ENCODE measurements at places on chromosomes 13 and 19.

GRCh38 chr19:508204-509150 is 1.2 kb downstream of the TPGS1 start:
- no peak for DNase-seq

DNA sequence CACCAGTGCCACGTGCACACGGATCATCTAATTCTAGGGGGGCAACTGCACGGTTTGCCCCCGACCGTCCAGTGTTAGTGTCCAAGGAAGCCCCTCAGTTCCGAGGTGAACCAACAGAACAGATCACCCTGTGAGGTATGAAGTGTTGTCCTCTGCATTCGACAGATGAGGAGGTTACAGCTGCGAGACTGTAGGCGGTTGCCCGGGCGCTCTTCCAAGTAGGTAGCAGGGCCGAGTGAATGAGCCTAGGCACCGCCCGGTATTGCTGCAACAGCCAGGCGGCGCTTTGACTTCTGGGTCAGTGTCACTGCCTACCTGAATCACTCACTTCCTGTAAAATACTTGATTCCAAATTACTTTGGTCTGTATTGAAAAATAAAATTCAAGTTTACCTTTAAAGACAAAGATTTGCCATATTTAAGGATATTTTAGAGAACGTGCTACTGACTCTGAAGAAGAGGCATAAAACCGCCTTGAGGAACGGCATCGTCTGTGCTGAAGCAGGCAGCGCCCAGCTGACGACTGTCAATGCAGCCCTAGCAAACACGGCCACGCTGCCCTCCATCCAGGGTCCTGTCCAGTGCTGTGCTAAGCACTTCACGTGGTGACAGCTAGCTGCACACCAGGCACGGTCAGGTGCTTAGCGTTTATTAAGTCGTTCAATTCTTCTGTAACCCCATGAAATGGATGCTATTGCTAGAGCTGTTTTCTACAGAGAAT is 19.3 kb upstream of the RASA3 start:
- DNase-seq, result no peak

GRCh38 chr13:29439601-29440388 is 155.7 kb downstream of the SLC7A1 start:
- DNase-seq, result no peak

DNA sequence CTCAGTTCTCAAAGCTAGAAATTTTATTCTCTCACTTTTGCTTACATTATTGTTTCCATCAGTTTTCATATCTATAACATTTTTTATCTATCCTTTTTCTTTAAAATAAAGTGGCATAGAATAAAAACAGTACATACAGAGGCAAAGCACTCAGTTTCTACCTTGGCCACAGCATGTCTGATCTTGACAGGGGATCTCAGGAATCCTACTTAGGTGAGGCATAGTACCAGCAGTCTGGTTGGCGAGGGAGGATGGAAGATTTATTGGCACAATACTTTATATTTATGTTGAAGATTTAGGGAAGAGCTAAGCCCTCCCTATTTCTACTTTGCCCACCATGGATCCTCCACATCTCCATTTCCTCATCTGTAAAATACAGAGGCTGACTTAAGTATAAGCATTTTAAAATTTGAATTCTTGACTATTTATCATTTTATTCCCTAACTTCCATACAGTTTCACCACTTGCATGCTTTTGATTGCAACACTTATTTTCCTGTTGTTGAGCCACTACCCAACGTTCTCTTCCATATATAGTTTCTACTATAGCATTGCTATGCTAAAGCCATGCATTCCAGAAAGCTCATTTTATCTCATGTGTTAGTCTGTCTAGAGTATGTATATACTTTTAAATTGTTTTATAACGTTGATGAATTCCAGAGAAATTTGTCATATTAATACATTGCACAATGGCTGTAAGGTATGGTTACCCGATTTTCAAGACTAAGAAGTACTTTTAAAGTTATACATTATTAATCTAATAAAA is 506.7 kb downstream of the KCTD12 start:
- DNase-seq, result no peak

DNA sequence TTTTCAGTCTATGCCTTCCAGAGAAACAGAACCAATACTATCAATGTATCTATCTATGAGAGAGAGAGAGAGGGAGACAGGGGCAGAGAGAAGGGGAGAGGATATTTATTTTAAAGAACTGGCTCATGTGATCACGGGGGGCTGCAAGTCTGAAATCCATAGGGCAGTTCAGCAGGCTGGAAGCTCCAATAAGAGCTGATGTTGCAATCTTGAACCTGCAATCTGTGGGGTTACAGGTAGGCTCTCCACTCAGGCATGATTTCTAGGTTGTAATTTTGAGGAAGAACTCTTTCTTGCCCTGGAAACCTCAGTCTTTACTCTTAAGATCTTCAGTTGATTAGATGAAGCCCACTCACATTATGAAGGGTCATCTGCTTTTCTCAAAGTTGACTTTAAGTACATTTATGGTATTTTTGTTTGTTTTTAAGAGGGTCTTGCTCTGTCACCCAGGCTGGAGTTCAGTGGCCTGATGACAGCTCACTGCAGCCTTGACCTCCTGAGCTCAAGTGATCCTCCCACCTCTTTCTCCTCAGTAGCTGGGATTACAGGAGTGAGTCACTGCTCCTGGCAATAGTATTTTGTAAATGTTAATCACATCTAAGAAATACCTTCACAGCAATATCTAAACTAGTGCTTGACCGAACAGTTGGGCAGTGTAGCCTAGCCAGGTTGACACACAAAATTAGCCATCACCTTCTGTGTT is 376.4 kb downstream of the FGF9 start:
- DNase-seq, result no peak

DNA sequence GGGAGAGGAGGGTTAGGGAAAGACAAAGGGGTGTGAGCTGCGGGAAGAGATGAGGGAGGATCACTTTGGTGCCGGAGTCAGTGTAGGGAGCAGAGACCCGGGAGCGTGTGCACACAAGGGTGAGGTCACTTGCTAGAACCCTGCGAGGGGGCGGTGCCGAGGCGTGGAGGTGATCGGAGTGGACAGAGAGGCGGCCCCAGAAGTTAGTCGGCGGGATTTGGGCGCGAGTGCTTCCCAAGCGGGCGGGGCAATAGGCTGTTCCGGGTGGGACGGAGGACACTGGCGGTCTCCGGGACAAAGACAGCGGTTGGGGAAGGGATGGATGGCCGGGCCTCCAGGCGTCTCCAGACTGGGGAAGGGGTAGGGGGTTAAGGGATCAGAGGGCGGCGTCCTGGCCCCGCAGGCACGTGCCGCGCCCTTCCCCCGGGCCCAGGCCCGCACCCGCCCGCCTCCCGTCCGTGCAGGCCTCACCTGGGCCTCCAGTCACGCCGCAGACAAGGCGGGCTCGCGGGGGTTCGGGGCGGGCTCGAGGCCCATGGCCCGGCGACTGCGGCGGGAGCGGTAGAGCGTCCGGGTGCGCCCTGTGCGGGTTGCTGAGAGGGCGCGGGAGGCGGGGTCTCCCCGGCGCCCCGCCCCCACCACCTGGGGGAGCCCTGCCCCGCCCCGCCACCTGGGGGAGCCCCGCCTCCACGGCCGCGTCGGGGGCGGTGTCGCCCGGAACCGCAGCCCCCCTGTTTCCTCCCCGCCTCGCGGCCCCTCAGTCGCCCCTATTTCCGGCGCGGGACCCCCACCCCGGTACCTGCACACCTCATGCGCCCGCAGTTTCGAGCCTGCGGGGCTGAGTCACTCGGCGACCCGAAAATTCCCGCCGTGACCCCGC is at the start of gene LPAR2:
LPAR2 (minus strand) TSS at position 600 of the 880 bp plus-strand sequence. CDS start 945 bp downstream, outside the sequence.
- no peak for DNase-seq

GRCh38 chr19:39969266-39969665 is 1.7 kb upstream of the PSMC4 start:
- no peak for DNase-seq

GRCh38 chr13:82729401-82729800 is 1152.9 kb downstream of the SLITRK1 start:
- DNase-seq, result no peak

GRCh38 chr13:112509190-112509589 is 78.8 kb downstream of the TUBGCP3 start:
- no peak for DNase-seq

DNA sequence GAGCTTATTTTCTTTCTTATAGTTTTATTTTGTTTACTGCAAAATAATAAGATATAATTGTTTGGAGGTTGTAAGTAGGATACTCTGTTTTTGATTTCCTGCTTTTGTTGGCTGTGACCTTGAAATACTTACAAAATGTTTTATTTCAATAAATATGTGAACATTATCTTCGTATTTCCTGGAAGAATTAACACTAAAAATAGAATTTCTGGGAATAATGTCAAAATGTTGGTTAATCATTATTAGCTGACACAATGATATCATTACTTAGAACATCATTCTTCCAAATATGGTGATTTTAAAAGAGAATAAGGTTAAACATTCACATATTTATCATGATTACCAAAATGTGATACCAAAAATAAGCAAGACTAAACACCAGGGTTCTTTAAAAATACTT is 1148.6 kb upstream of the PRR20A start:
- DNase-seq, result no peak

GRCh38 chr13:39362652-39363381 is 240.2 kb downstream of the LHFPL6 start:
- DNase-seq, result no peak
